SJCRH30 (cell line): ENCODE measurements at places on chromosomes 11 and 22. TPM values are rescaled to one million over a fixed set of nuclear protein-coding genes. Genes with fewer than 3 reads are reported as not detected.
A peak's percentile ranks its signal among the peaks of the same experiment; 100 is the strongest.

The ZBED5 gene
- total RNA-seq = 59.6 and 73.8 TPM in 2 replicates

The CARNS1 gene
- 0.05 and 0.08 TPM in 2 replicates for total RNA-seq

DNA sequence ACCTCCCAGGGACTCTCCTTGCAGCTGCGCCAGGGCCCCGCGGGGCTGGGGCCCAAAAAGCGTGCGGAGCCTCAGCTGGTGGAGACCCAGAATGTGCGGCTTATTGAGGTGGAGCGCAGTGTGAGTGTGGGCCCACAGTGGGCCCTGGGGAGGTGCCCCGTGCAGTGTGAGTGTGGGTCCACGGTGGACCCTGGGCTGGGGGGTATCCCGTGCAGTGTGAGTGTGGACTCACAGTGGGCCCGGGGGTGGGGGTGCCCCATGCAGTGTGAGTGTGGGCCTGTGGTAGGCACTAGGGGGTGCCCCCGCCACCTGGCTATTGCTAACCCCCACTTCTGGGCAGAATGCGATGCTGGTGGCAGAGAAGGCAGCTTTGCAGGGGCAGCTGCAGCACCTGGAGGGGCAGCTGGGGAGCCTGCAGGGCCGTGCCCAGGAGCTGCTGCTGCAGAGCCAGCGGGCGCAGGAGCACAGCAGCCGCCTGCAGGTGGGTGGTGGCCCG is 7.8 kb upstream of the RPS6KA4 start:
- DNase-seq = no peak

- peak; percentile 8 for DNase-seq
These were observed 420.0 kb downstream of the DYNC2H1 start for GRCh38 chr11:103529181-103529684.

- peak; percentile 70 for DNase-seq
These were observed 1248.4 kb downstream of the BRD1 start for GRCh38 chr22:48579043-48579927.

DNA sequence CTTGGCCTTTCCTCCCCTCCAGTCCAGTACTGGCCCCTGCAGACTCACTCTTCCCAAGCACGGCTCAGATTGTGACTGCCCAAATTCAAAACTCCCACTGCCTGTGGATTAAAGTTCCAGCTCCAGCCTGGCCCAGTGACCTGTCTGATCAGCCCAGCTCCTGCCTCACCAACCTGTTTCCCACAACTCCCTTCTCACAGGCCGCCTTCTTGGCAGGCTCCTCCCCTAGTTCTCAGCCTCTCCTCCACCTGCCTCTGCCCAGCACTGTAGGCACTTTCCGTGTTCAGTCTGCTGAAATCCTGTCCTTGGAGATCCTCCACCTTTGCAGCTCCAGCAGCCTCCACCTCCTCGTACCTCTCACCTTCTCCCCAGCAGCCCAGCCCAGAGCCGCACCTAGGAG is 68.6 kb downstream of the MICAL2 start:
- DNase-seq = no peak

- peak; percentile 84 for DNase-seq
These were observed 7.1 kb downstream of the USP18 start for GRCh38 chr22:18156878-18157713.

DNA sequence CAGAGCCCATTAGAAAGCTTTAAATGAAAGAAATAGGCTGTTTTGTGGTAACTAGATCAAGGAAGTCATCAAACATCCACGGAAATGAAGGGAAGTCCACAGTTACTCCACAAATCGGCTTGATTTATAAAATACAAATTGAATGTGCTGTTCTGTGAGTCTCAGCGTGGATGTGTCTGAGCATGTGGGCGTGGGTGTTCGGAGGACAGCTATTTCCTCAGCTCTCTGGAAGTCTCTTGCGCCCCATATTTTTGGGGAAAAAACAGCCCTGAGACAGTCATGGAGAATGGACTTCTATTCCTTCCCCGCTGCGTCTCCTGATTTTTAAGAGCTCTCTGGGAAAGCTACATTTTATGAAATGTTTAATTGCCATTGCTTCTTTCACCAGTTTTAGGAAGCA is 144.4 kb downstream of the EFCAB6 start:
- DNase-seq = no peak

GRCh38 chr11:57248780-57249383 is 11.8 kb upstream of the APLNR start:
- peak; percentile 80 for DNase-seq

DNA sequence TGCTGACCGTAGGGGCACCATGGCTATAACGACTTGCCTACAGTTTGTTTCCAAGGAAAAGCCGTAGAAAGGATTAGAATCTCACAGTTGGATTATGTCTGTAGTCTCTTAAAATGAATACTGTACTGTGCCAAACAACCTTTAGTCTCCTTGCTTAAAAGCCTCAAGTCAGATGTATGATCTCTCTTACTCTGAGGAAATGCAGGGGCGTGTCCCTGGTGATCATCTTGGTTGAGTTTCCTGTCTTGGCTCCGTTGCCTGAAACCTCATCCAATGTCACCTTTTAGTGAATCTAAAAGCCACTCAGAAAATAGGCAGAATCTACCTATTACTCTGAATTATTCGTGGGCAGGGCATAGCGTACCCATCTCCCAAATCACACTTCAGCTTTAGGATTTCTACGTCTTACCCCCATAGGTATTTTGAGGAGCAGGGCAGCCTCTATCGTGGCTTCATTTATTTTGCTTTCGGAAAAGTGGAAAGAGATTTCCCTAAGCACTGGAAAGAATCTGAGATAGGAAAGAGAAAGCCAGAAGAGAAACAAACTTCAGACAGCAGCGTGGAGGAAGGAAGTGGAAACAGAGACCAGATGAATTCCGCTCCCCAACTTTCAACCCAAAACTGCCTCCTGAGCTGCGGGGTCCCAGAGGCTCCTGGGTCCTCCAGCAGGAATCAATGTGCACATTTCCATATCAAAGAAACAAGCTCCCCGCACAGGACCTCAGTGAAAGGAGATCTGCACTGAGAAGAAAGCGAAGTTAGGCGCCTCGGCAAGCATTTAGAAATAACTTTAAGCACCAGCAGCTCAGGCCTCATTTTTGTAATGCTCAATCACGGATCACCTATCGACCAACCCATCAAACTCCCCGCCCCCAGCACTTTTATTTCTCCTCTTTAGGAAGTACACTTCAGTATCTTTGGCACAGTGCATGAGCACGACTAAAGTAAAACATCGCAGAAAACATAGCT is 245.8 kb downstream of the ETS1 start:
- DNase-seq = no peak

DNA sequence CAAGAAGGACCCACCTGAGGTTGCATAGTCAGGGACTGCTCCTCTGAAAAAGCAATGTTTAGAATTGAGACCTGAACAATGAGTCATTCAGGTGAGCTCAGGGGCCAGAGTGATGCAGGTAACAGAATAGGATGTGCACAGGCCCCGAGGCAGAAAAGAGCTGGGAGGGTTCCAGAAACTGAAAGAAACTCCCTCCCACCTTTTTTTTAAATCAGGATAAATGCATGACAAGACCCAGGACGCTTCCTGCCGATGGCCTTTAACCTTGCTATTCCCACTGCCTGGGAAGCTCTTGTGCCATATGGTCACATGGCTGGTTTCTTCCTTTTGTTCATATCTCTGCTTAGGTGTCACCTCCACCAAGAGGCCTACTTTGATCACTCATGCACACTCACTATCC is 214.2 kb upstream of the ZBED5 start:
- DNase-seq = no peak

GRCh38 chr11:43360361-43361032 is 1.8 kb downstream of the TTC17 start:
- DNase-seq = no peak

- no peak for DNase-seq
These were observed 17.4 kb upstream of the MRGPRX2 start for GRCh38 chr11:19077965-19078364.

GRCh38 chr22:45819305-45819704 is 147.7 kb downstream of the ATXN10 start:
- no peak for DNase-seq

DNA sequence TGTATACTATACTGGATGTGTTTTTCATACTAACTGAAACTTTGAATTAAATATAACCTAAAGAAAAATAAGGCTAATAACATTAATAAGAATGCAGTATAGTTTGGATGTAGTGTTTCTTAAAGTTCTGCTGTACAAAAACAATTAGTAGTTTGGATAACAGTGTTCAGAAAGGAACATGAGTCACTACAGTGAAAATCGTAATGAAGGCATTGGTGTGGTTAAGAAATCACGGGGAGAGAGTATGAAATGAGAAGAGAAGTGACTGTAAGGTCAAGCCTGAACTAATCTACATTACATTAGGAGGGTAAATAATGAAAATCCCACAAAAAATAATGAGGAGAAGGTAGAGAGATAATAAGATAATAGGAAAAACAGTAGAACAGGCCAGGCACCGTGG is 726.6 kb upstream of the ARHGAP42 start:
- no peak for DNase-seq

DNA sequence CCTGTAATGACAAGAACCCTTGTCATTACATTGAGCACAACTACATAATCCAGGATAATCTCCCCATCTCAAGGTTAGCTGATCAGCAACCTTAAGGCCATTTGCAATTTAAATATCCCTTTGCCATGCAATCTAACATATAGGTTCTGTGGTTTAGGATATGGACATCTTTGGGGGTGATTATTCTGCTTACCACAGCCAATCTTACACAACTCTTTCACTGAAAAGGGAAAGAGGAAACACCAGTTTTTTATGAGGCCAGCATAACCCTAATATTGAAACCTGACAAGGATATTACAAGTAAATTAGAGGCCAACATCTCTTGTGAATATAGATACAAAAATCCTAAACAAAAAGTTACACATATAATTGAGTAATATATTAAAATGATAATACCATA is 78.5 kb downstream of the CYP2R1 start:
- DNase-seq = no peak
